ENCODE measurements at places on chromosomes 13 and 19.

GRCh38 chr13:110132225-110132982 is 174.6 kb downstream of the COL4A1 start:
- no peak for DNase-seq

DNA sequence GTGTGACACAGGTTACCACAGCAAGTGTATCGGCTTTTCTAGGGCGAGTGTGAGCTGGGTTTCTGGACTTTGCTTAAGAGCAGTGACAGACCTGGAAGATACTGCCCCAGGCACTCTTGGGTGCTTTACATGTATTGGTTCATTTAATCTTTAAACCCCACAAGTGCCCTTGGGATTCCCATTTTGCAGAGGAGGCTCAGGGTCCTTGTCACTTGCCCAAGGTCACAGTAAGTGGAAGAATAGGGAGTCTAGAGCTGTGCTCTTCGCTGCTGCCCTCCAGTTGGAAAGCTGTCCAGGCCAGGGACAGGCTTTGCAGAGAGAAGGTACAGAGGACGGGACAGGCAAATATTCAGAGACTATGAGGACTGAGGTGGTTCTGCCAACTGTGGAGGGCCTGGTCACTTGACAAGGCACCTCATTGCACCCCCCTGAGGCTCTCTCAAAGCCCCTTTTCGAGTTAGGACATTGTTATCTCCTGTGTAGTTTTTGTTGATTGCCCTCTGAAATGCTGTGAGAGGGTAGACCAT is 42.4 kb downstream of the BBC3 start:
- no peak for DNase-seq

GRCh38 chr19:18793144-18794028 is 2.3 kb upstream of the COMP start:
- DNase-seq, result no peak

DNA sequence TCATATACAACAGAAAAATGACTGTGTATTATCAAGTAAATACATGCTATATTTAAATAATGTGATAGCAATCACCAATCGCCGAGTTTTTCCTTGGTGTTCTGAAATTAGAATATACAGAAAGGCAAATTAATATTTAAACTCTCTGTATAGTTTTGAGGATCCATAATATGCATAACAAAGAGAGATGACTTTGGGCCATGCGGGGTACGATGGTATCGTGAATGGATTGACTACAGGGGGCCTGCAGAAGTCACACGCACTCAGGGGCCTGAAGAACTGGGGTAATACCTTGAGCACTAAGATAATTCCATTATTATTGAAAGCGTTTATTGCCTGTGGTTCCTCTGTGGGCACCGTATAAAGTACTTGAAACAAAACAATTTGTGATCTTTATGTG is 314.0 kb downstream of the TEX29 start:
- DNase-seq, result no peak

Data from SW480 (cell line).